ENCODE measurements at places on chromosomes 16 and 17.

DNA sequence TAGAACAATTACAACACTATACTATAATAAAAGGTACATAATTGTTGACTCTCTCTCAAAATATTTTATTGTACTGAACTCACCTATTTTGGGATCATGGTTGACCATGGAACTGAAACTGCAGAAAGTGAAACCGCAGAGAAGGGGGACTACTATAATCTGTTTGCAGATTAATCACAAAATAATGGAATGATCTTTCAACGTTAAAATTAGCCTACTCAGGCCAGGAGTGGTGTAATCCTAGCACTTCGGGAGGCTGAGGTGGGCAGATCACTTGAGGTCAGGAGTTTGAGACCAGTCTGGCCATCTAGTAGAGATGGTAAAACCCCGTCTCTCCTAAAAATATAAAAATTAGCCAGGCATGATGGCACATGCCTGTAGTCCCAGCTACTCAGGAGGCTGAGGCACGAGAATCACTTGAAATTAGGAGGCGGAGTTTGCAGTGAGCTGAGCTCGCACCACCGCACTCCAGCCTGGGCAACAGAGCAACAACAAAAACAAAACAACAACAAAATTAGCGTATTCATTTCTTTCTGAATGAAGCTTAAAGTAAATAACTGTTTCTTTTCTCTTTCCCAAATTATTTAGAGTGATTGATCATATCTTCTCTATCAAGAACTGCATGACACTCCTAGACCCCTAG lies 45.6 kb downstream of the IKZF3 start:
- DNase-seq, result no peak

- no peak for DNase-seq
Observed at GRCh38 chr16:48590476-48590875, 19.5 kb downstream of the N4BP1 start.

DNA sequence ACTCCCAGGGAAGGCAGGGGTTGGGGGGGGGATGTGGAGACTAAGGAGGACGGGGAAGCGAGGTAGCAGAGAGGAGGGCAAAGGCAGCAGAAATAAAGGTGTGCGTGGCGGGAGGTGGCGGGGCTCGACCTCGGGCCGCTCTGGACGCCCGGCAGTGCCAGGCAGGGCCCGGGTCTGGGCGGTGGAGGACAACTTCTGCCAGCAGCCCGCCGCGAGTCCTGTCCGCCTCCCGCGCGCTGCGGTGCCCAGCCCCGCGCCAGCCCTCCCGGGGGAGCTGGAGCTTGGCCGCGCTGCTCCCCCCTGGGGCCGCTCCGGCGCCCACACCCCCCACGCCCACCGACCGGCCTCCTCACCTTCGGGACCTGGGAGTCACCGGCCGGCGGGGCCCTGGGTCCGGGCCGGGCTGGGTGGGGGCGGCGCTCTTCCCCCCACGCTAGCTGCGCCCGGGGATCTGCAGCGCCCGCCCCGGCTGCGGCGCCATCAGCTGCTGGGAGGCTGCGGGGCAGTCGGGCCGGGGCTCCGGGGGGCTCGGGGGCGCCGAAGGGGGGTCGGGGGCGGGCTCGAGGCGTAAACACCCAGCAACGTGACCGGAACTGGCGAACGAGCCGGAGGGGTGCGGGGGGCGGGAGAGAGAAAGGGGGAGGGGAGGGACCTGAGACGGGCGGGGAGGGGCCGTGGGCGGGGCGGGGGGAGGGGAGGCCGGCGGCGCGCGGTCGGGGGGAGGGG lies at the start of gene CCDC92B:
Gene CCDC92B, minus strand, starts transcription at position 595 of the 726 bp plus-strand sequence. CDS start 14,507 bp downstream, outside the sequence.
- DNase-seq, result no peak

GRCh38 chr16:53960050-53960812 lies 256.3 kb downstream of the FTO start:
- DNase-seq, result no peak

DNA sequence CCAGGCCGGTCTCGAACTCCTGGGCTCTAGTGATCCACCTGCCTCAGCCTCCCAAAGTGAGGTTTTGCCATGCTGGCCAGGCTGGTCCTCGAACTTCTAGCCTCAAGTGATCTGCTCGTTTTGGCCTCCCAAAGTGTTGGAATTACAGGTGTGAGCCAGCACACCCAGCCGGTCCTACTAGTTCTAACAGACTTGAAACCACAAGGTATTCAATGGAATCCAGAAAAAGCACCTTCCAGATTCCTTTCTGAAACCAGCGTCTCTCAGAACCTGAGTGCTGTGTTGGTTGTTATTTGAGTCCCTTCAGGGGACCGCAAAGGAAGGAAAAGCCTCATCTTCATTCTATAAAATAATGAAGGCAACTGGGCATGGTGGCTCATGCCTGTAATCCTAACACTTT lies 4.1 kb downstream of the KRABD2 start:
- DNase-seq, result no peak

GRCh38 chr17:78434455-78435329 lies 56.2 kb downstream of the PGS1 start:
- DNase-seq, result no peak

- no peak for DNase-seq
Observed at GRCh38 chr17:55518510-55518909, 7.3 kb upstream of the SMIM36 start.

GRCh38 chr17:58060596-58061191 lies 22.5 kb upstream of the DYNLL2 start:
- DNase-seq, result no peak

- DNase-seq, result no peak
Observed at GRCh38 chr17:3683054-3683511, 12.9 kb downstream of the P2RX5 start.

All from activated T-helper 1 cell treated with anti-CD3 and anti-CD28 coated beads, Interleukin-2, amount 50 U/mL, for 16 hours (primary cell).